Pericardium fibroblast (primary cell): ENCODE measurements at places on chromosomes 7 and 10. TPM values are rescaled to one million over a fixed set of nuclear protein-coding genes. Genes with fewer than 3 reads are reported as not detected.

DUSP5 gene
- total RNA-seq: 6.3 and 6.8 TPM in 2 replicates

FBH1 gene
- 63.6 and 78.6 TPM in 2 replicates for total RNA-seq

AFAP1L2 gene
- total RNA-seq: 0.51 and 7.5 TPM in 2 replicates

CC2D2B gene
- total RNA-seq: not detected in 2 replicates

MYO1G gene
- total RNA-seq: not detected in 2 replicates

OPALIN gene
- total RNA-seq: not detected in 2 replicates
